Ureter (tissue), 1 donor: ENCODE measurements at places on chromosomes 6 and 20. TPM values are rescaled to one million over a fixed set of nuclear protein-coding genes. Genes with fewer than 3 reads are reported as not detected.

WASF1 gene
- total RNA-seq = 5.9 TPM

LAMA5 gene
- 433 TPM for total RNA-seq

TRIM31 gene
- 0.78 TPM for total RNA-seq

FKBP1C gene
- total RNA-seq = not detected

GLP1R gene
- 0.36 TPM for total RNA-seq

TDRD6 gene
- 0.73 TPM for total RNA-seq

NHLRC1 gene
- total RNA-seq = 4.1 TPM

EPB41L2 gene
- 110 TPM for total RNA-seq

SALL4 gene
- 2.3 TPM for total RNA-seq

PKIB gene
- 3.5 TPM for total RNA-seq

LHFPL5 gene
- total RNA-seq = not detected

APCDD1L gene
- 2.3 TPM for total RNA-seq

ANGPT4 gene
- 0.99 TPM for total RNA-seq

LPIN3 gene
- 30.4 TPM for total RNA-seq
